Activated CD4-positive, alpha-beta memory T cell treated with anti-CD3 and anti-CD28 coated beads, Interleukin-2, amount 10 ng/mL, durations not matched to agents 7 days and 5 days (primary cell): ENCODE measurements at places on chromosomes 13 and 19. TPM values are rescaled to one million over a fixed set of nuclear protein-coding genes. Genes with fewer than 3 reads are reported as not detected.

CCDC8 gene
- not detected for total RNA-seq

DNA sequence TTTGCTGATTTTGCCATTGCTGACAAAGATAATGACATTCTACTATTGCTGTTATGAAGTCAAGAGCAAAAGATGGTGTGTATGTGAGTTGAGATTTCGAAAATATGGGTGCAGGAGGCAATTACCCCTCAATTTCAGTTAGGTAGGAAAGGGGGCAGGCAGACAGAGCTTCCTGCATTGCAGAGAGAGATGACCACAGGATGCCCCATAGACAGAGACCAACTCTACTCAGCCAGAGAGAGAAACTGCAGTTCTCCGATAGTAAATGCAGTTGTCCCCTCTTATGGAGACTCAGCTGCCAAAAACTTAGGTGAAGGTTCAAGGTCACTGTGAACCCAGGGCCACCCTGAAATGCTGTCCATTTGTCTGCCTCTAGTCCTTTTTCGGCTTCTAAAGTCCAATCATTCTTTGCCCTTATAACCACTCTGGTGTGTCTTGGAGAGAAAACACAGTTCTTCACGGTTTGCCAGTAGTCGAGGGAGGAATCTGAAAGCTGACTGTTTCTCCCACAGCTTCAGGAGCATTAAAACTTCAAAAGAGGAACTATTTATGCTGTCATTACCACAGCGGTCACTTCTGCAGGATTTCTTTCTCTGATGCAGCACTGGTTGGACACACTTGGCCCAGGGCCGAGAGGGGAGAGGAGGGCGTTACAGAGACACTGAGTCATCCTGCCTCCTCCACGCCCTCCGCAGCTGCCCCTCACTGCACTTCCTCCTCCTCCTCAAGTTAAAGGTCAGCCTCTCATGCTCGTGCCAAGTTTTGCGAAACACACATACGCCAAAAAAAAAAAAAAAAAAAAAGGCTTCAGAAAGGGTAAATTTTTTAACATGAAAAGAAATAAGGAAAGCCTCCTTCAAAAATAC is 264.3 kb downstream of the FOXO1 start:
- DNase-seq = no peak
- no peak overlapping the region for H3K27ac ChIP-seq
- no peak overlapping the region for H3K4me3 ChIP-seq
- peaks cover 2% of the 10 kb centered on the region for H3K27me3 ChIP-seq
- peaks cover 6% of the 10 kb centered on the region for H3K4me1 ChIP-seq
- no peaks in the 10 kb centered on the region for H3K36me3 ChIP-seq

KLK11 gene
- not detected for total RNA-seq

GRCh38 chr19:7526059-7526929 is 3.9 kb downstream of the MCOLN1 start:
- peaks cover 15% of the 10 kb centered on the region for H3K4me1 ChIP-seq
- no peak for DNase-seq
- H3K27me3 ChIP-seq = no peaks in the 10 kb centered on the region
- H3K36me3 ChIP-seq = peaks cover 8% of the 10 kb centered on the region

PCP2 gene
- 1.9 TPM for total RNA-seq

GRCh38 chr19:45349430-45349941 is 8.9 kb downstream of the KLC3 start:
- no peak overlapping the region for H3K4me3 ChIP-seq
- H3K27ac ChIP-seq = no peak overlapping the region
- H3K36me3 ChIP-seq = peaks cover 3% of the 10 kb centered on the region
- no peaks in the 10 kb centered on the region for H3K4me1 ChIP-seq

SLITRK1 gene
- not detected for total RNA-seq

DNA sequence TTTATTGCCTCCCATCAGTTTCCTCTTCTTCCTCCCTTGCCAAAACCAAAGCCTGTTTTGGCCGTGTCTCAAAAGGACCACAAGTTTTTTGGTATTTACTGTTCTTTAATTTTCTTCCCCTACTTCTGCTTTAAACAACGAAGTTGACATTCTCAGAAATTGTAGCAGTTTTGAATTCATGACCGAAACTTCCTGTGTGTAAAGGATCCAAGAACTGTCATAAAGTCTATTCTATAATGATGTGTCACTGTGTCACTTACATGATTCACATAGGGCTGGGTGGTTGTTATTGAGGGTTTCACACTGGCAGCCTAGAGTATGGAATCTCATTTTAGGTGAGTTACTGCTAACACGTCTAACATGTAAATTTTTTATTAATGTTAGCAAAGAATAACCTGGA is 741.0 kb upstream of the KLHL1 start:
- no peak for DNase-seq
- no peaks in the 10 kb centered on the region for H3K4me1 ChIP-seq
- H3K27me3 ChIP-seq = no peaks in the 10 kb centered on the region
- no peak overlapping the region for H3K27ac ChIP-seq

SMIM17 gene
- not detected for total RNA-seq

- H3K27me3 ChIP-seq = no peaks in the 10 kb centered on the region
- no peak overlapping the region for H3K4me3 ChIP-seq
- H3K4me1 ChIP-seq = peaks cover 15% of the 10 kb centered on the region
- H3K27ac ChIP-seq = no peak overlapping the region
- H3K36me3 ChIP-seq = no peaks in the 10 kb centered on the region
These were observed 69.8 kb downstream of the ALOX5AP start for GRCh38 chr13:30805132-30805537.

- H3K27me3 ChIP-seq = no peaks in the 10 kb centered on the region
- peak; percentile 29 for DNase-seq
- peak overlapping the region; percentile 68 for H3K27ac ChIP-seq
- peak overlapping the region; percentile 84 for H3K4me3 ChIP-seq
- H3K4me1 ChIP-seq = peaks cover 30% of the 10 kb centered on the region
These were observed 489 bp downstream of the CCNE1 start for GRCh38 chr19:29812080-29812880.

DNA sequence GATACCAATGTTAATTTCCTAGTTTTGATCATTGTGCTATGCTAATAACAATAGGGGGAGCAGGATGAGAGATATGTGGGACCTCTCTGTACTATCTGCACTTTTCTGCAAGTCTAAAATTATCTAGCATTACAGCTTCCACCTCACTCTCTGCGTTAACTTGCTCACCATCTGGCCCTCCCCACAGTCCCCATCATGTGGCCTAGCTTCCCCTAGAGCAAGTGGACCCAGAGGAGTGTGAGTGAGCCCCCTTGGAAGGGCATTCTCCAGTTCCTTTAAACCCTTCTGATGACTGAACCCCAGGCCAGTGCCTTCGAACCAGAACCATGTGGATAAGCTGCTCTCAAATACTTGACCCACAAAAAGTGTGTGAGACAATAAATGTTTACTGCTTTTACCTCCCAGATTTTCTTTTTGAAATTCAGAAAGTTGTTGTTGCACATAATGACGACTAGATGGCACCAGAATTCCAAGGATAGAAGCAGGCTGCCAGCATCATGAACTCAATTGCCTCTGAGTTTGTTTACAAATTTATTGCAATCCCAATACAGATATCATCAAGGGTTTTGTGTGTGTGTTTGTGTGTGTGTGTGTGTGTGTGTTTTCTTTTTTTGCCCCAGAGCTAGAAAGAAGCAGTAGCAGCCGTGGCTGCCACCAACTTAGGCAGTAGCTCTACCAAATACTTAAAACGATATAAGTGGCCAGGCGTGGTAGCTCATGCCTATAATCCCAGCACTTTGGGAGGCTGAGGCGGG is 49.0 kb upstream of the ZNF780A start:
- H3K4me1 ChIP-seq = peaks cover 22% of the 10 kb centered on the region
- peaks cover 14% of the 10 kb centered on the region for H3K27me3 ChIP-seq
- H3K4me3 ChIP-seq = no peak overlapping the region
- no peak for DNase-seq
- H3K36me3 ChIP-seq = no peaks in the 10 kb centered on the region
- H3K27ac ChIP-seq = no peak overlapping the region
